ENCODE measurements at places on chromosomes 13 and 19.

- no peak for DNase-seq
These were observed 17.7 kb downstream of the INTS6 start for GRCh38 chr13:51435002-51435578.

GRCh38 chr13:113934576-113934975, 39.3 kb downstream of the C13orf46 start:
- DNase-seq, result no peak

- no peak for DNase-seq
These were observed 3.2 kb downstream of the WBP4 start for GRCh38 chr13:41064493-41064892.

DNA sequence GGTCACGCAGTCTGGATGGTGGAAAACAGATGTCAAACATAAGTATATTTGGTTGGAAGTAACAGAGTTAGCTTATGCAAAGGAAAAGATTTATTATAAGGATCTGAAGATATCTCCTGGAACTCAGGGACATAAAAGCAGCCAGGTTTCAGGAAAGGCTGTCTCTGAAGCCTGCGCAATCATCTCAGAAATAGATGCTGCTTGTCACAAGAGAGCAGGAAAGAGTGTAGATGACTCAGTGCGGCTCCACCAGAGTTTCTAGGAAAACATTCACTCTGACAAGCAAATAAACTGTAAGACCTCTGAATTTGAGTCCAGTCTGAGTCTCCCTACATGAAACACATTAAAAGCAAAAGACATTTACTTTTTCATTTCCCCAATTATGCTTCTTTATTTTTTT, 220.4 kb upstream of the HTR2A start:
- no peak for DNase-seq

- DNase-seq, result no peak
These were observed 24.9 kb downstream of the MICOS13 start for GRCh38 chr19:5655412-5655811.

DNA sequence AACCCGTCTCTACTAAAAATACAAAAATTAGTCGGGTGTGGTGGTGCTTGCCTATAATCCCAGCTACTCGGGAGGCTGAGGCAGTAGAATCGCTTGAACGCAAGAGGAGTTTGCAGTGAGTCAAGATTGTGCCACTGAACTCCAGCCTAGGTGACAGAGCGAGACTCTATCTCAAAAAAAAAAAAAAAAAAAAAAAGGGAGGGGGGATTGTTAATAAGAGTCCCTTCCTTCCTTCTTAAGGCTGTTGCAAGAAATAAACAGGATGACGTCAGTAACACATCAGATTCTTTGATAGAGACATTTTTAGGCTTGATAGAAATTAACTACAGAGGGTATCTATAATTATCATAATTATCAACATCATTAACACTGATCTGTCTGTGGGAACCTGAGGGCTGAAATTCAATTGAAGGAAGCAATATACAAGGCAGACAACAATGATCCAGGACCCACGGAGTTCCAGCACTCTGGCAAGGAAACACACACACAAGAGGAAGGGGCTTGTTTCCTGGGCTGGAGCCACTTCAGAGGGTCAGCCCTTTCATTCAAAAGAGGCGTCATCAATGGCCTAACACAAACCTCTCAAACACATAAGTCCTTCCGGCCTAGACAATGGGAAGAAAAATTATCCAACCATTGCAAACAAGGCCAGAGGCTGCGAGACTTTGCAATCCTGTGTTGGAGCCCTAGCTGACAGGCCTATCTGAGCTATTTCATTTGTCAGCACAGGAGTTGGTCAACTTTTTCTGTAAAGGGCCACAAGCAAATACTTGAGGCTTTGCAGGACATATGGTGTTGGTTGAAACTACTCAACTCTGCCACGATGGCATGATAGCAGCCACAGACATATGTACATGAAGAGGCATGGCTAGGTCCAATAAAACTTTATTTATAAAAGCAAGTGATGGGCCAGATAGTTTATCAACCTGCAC, 105.2 kb downstream of the INSR start:
- no peak for DNase-seq

- no peak for DNase-seq
These were observed 196.0 kb downstream of the KLF5 start for GRCh38 chr13:73254827-73255226.

DNA sequence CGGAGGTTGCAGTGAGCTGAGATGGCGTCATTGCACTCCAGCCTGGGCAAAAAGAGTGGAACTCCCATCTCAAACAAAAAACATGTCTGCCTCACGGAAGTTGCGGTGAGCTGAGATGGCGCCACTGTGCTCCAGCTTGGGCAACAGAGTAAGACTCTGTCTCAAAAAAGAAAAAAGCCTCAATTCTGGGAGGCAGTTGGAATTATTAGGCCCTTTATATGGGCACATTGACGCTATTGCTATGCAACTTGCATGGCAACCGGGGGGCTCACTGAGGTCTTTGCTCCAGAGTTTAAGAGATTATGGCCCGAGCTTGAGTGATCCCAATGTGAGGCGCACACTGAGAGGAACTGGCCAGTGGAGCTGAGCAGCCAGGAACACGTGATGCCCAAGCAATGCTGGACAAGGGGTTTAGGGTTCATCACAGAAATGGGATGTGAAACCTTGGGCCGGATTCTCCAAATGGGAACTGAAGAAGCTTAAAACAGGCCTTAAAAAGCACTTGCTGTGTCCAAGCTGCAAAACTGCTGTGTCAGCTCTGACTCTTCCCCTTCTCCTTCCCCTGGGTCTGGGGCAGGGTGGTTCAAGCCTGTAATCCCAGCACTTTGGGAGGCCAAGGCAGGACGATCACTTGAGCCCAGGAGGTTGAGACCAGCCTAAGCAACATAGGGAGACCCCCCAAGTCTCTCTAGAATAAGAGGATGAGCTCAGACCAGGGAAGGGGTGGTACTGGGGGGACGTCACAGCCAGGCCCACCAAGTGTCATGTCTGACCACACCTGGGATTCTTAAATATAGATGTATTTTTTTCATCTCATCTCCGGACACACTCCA, 2.5 kb downstream of the FTL start:
- no peak for DNase-seq

DNA sequence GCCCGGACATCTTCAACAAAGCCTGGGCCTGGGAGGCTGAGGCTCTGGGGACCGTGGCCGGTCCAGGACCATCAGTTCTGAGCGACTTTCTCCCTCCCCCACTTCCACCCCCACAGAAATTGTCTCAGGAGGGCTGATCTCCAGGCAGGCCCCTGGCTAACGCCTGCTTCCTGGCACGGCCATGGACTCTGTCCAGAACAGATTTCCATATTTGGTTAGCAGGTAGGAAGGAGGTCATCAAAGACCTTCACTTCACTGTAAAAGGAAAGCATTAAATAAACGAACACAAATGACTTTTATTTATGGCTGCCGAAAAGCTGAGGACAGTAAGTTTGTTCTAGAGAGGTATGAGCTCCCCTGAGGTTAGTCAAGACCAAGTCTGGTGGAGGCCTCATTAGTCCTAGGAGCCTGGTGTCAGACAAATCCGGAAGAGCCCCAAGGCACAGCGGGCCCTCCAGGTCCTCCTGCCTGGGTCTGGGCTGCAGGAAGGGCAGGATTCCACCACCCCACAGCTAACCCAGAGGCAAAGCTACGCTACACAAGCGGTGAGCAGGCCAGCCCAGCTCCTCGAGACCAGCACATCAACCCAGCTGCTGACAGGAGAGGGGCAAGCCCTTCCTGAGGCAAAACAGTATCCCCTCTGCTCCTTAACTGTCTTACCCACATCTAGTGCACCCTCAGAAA, 4.6 kb upstream of the PLPP2 start:
- no peak for DNase-seq

GRCh38 chr13:20178156-20178555, 14.6 kb downstream of the GJB2 start:
- DNase-seq, result no peak

DNA sequence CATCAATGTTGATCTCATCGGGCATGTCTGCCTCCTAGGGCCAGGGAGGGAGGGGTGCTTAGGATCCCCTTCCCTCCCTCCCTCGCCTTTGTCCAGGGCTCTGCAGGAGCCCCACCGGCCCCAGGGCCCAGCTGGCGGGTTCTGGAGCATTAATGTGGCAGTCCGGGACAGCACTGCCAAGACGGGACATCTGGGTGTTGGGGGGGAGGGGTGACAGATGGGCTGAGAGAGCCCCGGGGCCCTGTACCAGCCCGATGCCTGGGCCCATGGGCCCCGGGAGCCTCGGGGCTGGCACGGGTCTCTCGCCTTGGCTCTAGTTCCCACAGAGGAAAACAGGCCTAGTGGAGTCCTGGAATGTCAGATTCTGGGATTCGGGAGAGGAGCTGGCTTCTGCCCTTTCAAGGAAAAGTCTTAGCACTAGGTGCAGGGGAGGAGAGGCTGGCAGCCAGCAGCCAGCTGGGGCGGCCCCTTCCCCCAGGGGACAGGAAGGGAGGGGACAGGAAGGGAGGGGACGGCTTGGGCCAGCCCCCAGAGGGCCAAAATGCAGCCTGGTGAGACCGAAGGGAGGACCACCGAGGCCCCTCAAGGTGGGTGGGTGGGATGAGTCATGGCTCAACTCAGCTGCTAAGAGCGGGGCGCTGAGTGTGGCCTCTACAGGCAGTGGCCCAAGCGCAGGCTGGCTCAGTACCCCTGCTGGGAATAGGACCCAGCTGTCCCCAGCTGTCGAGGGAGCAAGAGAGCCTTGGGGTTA, 3.1 kb downstream of the PPP1R14A start:
- no peak for DNase-seq

DNA sequence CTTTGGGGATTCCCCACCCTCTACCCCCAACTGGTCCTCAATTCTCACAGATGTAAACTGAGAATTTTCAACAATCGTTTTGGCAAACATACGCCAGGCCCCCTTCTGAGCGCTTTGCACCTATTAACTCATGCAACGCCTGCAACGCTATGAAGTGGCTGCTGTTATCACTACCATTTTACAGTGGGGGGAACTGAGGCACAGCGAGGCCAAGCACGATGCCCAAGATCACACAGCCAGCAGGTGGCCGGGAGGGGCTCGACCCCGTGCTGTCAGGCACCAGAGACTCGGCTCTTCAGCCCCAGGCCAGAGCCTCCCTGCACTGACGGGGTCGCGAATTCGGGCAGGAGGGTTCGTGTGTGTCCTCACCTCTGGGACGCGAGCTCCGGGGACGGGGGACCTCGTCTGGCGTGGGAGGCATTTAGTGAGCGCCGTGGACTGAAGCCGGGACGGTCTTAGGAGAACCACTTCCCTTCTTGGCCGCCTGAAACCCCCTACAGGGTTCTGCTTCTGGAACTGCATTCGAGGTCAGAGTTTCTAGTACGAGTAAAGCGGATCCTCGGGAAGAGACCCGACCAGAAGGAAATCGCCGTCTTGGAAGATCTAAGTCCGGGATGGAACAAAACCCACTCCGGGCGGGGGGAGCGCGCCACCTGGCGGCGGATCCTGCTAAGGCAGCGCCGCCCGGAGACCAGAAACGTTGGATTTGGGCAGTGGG, 21.0 kb downstream of the ZNF114 start:
- peak; percentile 63 for DNase-seq

GRCh38 chr13:27825072-27825471, 32.8 kb downstream of the GSX1 start:
- DNase-seq, result no peak

- no peak for DNase-seq
These were observed 46.2 kb downstream of the ING1 start for GRCh38 chr13:110759710-110760109.

GRCh38 chr13:63942372-63942771, 2526.7 kb upstream of the PCDH20 start:
- no peak for DNase-seq

GRCh38 chr19:38245826-38246498, 10.2 kb downstream of the PPP1R14A start:
- DNase-seq, result no peak

DNA sequence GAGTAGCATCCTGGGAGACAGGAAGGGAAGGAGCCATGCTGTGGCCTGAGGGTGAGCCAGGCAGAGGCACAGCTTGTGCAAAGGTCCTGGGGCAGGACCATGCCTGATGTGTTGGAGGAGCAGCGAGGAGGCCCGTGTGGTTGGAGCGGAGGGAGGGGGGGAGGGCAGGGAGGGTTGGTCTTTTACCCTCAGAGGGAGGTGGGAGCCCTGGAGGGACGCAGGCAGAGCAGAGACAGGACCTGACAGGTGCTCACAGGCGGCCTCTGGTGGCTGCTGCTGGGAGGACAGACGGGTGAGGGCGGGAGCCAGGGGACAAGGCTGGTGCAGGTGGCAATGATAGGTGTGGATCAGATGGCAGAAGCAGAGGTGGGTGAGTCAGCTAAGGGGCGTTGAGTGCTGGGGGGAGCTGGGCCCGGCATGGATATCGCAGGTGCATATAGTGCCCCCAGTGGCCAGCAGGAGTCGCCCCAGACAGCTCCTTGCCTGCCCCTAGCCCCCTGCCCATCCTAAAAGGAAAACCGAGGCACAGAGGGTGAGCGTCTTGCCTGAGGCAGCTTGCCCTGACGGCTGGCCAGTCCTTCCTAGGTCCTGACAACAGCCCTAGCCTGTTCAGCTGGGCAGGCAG, 9.8 kb upstream of the GNA15 start:
- DNase-seq, result peak; percentile 81

- DNase-seq, result no peak
These were observed 349.4 kb downstream of the RFC3 start for GRCh38 chr13:34167347-34167746.

DNA sequence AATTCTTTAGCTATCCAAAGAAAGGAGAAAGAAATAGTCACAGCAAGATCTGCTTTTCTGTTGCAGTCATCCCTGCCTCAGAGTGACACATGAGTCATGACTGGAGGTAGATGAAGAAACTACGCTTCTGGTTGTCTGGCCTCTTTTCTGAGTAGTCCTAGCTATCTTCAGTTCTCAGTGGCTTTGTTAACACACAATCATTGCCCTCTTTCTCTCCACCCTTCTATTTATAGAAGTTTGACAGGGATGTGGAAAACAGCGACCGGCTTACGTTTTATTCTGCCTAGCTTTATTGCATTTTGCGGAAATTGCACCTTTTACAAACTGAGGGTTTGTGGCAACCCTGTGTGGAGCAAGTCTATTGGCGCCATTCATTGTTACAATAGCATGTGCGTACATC, 26.7 kb downstream of the SPATA13 start:
- no peak for DNase-seq

DNA sequence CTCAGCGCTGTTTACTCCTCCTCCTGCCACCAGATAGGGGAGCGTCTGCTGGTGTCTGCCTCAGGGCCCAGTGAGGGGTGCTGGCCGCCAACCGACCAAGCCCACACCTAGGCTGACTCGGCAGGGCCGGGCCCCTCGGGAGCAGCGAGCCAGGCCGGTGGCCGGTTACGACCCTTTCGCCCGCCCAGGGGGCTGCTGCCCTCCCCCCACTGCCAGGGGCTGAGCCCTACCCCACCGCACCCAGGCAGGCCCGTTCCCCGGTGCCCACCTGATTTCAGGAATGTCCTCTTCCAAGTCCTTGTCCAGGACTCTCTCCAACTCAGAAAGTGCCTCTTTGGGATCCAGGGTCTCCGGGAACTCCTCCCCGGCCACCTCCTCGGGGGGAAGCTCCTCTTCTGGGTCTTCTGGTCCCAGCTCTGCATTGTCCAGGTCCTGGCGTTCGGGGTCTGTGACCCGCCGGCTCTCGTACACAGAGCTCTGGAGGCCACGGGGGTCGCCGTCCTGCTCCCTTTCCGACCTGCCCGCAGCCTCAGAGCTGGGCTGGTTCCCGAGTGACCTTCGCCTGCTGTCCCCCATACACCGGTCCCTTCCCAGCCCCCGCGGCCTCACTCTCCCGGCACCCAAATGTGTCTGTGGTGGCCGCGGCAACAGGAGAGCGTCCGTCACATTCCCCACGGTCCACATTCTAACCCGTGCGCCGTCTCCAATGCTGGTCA, 31.0 kb upstream of the MIER2 start:
- DNase-seq, result no peak

GRCh38 chr19:35118268-35119020, 2.8 kb downstream of the FXYD3 start:
- DNase-seq, result no peak
